IPS DF 19.7 (cell line): ENCODE measurements at places on chromosomes 1 and 21.

- DNase-seq: no peak
Measured at GRCh38 chr1:30047576-30047975, 675.8 kb downstream of the MATN1 start.

- no peak for DNase-seq
Measured at GRCh38 chr1:14565090-14565489, 33.4 kb upstream of the KAZN start.

DNA sequence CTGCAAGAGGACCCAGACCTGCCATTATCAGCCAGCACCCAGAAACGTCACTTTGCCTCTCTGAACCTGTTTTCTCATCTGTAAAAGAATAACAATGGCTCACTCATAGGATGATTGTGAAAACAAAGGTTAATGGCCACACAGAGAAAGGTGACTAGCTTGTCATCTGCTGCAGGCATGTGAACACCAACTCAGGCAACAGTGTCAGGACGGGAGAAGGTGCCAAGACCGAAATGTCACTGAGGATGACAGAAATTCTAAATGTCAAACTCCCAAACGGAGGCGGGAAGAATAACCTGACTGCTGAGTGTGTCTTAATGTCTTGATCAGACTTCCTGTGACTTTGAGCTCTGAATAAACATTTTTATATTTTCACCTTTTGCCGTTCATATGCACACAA is 10.3 kb downstream of the PADI4 start:
- DNase-seq: no peak

DNA sequence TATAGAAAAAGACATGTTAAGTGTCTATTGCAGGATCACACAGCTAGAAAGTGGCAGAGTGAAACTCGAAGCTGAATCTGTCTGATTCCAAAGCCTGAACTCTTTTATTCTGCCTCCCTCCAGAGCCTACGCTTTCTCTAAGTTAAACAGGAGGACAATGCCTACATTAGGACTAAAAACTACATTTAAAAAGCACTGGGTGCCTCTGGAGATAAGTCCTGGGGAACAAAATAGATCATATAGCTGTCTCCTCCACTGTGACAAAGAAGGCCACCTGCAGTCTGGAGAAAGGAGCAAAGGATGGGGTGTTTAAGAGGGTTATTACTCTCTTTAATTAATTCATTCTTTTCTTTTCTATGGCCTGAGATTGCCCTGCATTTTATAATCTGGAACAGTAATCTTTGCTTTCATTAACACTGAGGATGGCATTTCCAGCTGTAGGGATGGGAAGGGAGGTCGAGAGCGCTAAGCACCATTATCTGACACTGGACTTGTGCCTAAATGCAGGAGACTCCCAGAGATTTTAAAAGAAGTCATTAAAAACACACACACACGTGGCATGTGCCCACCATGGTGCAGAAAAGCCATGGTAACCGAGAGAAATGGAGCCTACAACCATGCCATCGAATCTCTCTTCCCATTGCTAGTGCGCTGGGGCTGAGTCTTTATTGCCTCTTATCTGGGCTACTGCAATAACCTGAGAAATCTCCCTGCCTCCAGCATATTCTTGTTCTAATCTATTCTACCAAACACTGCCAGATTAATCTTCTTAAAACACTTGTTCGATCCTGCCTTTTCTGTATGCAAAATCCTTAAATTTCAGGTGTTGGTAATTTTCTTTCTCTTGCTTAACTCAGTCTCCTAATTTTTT is 92.2 kb downstream of the PLXNA2 start:
- no peak for DNase-seq

DNA sequence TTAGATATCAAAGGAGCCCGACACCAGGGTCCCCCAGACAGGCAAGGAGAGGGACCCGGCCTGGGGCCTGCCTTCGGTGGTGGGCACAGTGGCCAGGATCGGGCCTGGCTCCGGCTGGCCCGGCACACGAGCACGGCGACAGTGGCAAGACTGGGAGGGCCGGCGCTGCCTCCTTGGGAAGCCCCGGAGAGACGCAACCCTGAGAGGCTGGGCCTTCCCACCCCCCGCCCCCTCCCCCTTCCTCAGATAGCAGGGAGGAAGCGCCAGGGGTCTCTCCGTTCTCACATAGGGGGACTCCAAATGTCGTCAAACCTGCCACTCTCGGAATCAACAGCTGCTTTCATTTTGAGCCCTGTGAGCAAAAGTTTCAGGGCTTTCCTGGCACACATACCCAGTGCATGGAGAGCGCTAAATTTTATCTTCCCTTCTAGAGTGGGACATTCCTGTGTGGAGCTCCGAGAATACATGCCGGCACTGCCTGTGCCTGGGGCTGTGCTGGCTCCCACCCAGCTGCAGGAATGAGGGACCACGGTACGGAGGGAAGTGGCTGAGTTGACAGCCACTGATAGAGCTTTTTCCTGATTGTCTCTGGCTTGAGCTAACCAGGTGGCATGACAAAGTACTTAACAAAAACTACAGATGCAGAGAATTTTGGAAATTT is 62.4 kb downstream of the CD247 start:
- DNase-seq: no peak

- peak; percentile 33 for DNase-seq
Measured at GRCh38 chr1:115976062-115976920, at the start of gene SLC22A15. SLC22A15 (plus strand) TSS chr1:115976513; CDS start chr1:115976628, 115 bp downstream.

DNA sequence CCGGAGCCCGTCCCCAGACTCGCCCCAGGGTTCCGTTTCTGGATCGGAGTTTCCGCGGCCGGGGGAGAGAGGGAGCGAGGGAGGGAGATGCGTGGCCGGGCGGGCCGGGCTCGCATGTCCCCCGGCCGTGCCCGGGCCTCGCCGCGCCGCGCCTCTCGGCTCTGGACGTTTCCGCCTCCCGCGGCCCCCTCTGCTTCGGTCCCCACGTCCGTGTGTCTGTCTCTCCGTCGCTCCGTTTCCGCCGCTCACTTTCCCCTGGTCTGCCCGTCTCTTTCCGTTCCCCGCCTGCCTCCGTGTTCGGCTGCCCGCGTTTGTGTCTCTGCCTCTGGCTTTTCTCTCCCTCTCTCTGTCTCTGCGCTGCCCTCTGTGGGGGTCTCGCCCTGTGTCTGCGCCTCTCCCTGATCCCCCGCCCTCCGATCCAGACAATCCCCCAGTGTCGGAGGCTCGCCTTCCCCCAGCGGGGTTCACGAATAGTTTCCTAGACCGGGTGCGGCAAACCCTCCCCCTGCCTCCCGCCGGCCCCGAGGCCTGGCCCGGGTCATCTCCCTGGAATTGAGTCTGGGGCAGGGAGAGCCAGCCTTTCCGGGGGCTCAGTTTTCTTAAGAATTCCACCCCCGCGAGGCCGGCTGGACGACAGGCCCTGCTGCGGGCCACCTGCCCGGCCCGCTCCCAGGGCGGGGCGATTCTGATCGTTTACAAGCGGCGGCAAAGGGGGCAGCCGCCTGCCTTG is 735 bp downstream of the NBL1 start:
- DNase-seq: no peak

DNA sequence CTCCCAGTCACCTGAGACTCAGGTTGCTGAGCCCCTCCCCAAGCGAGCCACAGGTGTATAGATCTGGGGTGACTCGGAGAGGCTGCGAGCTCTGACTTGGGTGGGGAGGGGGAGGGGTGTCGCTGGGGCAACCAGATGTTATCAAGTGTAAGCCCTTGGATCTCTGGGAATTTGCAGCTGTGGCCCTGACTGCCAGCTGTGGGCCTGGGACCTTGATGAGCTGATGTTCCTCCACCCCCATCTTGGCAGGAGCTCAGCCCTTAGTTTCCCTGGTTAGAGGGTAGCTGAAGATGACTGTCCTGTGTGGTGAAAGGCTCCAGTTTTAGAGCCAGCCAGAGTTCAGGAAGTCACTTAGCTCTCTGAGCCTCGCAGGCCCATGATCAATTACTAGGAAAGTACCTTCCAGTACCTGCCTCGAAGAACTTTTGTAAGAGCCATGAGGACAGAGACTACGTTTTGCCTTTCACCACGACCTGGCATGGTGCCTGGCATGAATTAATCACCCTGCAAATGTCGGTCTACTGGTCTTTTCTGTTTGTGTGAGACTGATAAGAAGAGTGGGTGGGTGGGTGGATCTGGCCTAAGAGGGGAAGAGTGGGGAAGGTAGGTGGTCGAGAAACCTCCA is 55.8 kb downstream of the YARS1 start:
- DNase-seq: no peak

DNA sequence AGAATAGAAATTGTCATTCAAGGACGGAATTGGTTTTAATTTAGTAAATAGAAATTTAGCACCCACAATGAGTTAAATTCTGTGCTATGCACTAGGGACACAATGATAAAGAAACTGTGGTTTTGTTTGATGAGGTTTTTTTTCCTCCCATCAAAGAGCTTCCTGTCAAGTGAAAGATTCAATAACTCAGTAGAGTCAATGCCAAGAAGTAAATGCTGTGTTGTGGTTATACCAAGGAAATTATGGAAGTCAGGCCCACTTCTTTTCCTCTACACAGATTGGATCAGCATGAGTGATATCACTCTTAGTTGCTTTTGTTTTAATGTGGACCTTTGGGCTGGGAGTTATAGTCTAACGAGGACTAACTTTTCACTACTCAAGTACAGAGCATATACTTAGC is 1269.6 kb upstream of the ADGRL2 start:
- no peak for DNase-seq

DNA sequence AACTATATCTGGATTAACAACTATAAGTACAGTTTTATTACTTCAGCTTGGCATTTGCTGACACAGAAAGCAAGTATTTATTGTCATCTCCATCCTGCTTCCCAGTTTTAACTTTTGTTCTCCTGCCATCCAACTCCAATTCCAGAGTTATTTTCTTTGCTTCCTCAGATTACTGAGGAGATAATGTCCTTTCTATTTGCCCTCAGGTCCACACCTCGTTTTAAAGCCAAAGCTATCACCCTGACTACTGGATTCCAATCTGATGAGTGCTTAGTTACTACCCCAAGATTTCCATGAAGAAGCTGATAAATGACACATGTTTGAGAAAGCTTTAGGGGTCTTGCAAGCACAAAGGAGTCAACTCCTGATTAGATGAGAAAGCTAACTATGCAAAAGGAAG is 25.2 kb downstream of the ACKR1 start:
- DNase-seq: no peak

- DNase-seq: peak; percentile 57
Measured at GRCh38 chr1:209248649-209249279, 334.8 kb upstream of the CAMK1G start.
